ENCODE measurements at places on chromosomes 12 and 14. TPM values are rescaled to one million over a fixed set of nuclear protein-coding genes. Genes with fewer than 3 reads are reported as not detected.

DNA sequence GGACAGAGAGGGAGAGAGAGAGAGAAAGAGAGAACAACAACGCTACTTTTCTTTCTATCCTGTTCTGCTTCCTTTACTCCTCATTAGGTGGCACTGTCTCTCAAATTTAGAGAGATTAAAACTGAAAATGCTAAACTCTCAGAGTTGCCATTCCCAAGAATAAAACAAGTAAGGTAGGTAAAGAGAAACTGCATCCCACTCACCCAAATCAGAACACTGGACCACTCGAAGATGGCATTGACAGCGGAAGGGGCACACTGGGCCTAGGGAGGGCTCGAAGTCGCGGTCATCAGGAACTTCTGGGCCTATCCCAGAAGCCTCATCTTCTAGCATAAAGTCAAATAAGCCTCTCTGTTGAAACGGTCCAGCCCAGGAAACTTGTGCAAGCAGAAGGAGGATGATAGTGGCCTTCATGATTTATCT is 4.5 kb downstream of the DCN start:
- no peaks in the 10 kb centered on the region for H3K4me1 ChIP-seq
- peak overlapping the region; percentile 17 for H3K4me3 ChIP-seq
- no peak for DNase-seq
- no peaks in the 10 kb centered on the region for H3K36me3 ChIP-seq

DNA sequence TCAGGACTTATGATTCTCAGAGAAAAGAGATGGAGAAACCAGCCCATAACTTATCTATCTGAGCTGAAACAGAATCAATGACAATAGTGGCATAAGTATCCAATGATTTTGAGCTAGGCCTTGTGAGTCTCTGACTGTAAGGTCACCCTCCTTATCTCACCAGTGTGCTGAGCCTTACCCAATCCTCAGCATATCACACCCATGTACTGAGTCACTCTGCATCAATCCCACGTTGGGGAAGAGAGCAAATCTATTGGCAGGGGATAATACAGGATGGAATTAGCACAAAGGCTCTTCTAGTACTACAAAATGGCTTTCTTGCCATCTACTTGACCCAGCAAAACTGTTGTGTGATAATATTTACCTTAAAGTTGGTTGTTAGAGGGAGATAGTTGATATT is 997.8 kb downstream of the NRXN3 start:
- no peaks in the 10 kb centered on the region for H3K4me1 ChIP-seq
- H3K27me3 ChIP-seq = no peaks in the 10 kb centered on the region
- H3K36me3 ChIP-seq = no peaks in the 10 kb centered on the region
- no peak for DNase-seq

The OTOGL gene
- total RNA-seq = 0.10 TPM

The PLD4 gene
- not detected for total RNA-seq

GRCh38 chr12:41188841-41189394 is 798 bp downstream of the PDZRN4 start:
- peak overlapping the region; percentile 34 for H3K4me3 ChIP-seq
- DNase-seq = no peak
- H3K4me1 ChIP-seq = peaks cover 13% of the 10 kb centered on the region
- H3K27ac ChIP-seq = no peak overlapping the region
- no peaks in the 10 kb centered on the region for H3K36me3 ChIP-seq

The SLC17A8 gene
- 0.49 TPM for total RNA-seq

DNA sequence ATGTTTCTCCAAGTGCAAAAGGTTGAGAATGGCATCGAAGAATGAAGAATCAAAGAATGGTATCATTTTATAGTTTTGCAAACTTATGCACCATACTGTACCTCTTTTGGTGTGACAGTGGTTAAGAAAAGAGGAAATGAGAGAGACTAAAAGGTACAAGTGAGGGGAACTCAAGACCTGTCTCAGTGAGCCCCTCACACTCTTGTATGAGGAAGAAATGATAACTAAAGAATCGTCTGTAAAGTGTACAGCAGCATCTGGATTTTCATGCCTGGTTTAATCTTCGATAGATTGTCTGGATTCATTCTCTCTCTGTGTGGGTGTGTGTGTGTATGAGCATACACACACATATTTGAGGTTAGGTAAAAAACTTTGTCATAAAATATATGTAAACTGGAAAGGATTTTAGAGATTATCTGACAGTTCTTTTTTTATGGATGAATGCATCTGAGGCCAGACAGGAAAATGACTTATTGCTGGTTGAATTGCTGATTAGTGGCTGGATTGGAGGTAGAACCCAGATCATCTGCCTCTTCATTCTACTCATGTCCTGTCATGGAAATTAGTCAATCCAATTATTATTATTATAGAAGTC is 16.0 kb upstream of the SLC38A2 start:
- peaks cover 46% of the 10 kb centered on the region for H3K4me1 ChIP-seq
- no peak overlapping the region for H3K4me3 ChIP-seq
- H3K36me3 ChIP-seq = no peaks in the 10 kb centered on the region

- DNase-seq = no peak
- no peak overlapping the region for H3K27ac ChIP-seq
- H3K4me3 ChIP-seq = no peak overlapping the region
- H3K27me3 ChIP-seq = no peaks in the 10 kb centered on the region
Measured at GRCh38 chr12:15710860-15711510, 78.2 kb downstream of the EPS8 start.

DNA sequence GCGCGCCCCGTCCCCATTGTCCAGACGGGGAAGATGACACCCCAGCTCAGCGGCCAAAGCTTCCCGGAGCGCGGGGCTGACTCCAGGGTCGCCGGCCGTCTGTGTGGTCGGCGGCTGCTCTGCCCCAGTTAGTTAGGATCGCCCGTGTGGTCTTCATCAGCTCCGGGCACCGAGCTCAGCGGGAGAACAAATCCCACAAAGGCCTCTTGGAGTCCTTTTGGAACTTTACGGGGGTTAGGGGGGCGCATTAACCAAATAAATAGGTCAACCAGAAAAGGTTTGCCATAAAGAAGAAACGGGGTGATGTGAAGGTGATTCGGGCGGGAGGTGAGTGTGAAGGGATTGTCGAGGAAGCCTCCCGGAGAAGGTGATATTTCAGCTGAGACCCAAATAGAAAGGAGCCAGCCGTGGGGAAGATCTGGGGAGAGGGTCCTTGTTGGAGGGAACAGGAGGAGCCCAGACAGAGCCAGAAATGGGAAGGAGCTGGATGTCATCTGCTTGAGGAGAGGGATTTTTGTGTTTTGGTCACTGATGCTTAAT is 697 bp downstream of the ATP6V0A2 start:
- no peaks in the 10 kb centered on the region for H3K36me3 ChIP-seq
- H3K4me1 ChIP-seq = peaks cover 23% of the 10 kb centered on the region

- H3K36me3 ChIP-seq = no peaks in the 10 kb centered on the region
- H3K4me1 ChIP-seq = no peaks in the 10 kb centered on the region
- DNase-seq = no peak
- H3K27me3 ChIP-seq = no peaks in the 10 kb centered on the region
Measured at GRCh38 chr12:28998662-28999120, 150.4 kb upstream of the FAR2 start.

DNA sequence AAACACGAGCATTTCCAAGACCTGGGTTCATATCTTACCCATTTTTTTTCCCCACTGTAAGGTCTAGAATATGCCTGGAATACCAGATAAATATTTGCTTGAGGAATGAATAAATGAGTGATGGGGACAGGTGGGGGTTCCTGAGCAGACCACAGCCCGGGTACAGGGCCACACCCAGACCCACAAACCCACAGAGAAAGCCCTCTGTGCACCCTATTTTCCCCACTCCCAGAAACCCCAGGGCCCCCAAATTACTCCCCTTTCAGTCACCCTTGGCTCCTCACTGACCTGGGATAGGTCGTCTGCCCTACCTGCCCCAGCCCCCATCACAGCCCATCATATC is 66.5 kb upstream of the DDX11 start:
- no peaks in the 10 kb centered on the region for H3K4me1 ChIP-seq
- DNase-seq = no peak
- no peaks in the 10 kb centered on the region for H3K27me3 ChIP-seq

- H3K4me3 ChIP-seq = no peak overlapping the region
- no peaks in the 10 kb centered on the region for H3K27me3 ChIP-seq
Measured at GRCh38 chr12:8996682-8997405, 7.5 kb downstream of the KLRG1 start.

DNA sequence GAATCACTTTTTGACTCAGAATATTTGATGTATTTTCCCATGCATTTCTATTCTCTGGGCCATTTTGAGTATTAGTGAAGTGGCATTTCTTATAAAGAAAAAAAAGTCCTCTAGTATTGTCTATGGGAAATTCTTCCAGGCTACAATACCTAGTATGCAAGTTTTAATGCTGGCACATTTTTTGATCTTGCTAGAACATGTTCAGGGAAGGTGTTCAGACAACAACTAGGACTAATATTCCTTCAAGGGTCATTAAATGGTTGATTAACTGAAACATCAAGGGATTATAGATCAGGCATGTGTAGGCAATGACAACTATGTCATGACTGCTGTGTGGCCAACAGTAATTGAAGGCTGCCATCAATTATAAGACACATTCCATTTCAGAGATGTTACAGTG is 7.7 kb downstream of the CCDC184 start:
- H3K4me1 ChIP-seq = peaks cover 13% of the 10 kb centered on the region
- DNase-seq = no peak
- H3K27ac ChIP-seq = no peak overlapping the region

- no peaks in the 10 kb centered on the region for H3K27me3 ChIP-seq
- H3K4me3 ChIP-seq = no peak overlapping the region
- H3K27ac ChIP-seq = peak overlapping the region; percentile 57
- peaks cover 85% of the 10 kb centered on the region for H3K36me3 ChIP-seq
- DNase-seq = no peak
Measured at GRCh38 chr14:58272588-58273372, 25.6 kb upstream of the ARID4A start.

All from upper lobe of left lung (tissue), 6 donors.